Activated B cell treated with CpG ODN at 0.5 μM for 24 hours (primary cell): ENCODE measurements at places on chromosomes 11 and 22.

DNA sequence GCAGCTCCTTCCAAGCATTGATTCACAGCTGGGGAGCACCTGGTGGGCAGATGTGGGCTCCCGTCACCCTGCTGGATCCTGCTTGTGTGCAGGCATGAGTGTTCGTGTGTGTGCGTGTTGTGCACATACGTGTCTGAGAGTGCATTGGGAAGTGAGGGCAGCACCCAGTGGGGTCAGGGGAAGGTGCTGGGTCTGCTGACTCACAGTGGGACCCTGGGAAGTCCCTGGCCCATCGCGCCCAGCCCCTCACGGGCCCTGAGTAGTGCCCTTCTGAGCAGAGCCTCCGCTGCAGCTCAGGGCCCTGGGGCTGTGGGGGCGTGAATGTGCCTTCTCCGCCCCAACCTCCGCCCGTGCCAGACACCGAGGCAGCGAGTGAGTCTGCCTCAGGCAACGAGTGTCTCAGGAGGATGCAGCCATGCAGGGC is 36.8 kb downstream of the WNT11 start:
- no peak for DNase-seq

DNA sequence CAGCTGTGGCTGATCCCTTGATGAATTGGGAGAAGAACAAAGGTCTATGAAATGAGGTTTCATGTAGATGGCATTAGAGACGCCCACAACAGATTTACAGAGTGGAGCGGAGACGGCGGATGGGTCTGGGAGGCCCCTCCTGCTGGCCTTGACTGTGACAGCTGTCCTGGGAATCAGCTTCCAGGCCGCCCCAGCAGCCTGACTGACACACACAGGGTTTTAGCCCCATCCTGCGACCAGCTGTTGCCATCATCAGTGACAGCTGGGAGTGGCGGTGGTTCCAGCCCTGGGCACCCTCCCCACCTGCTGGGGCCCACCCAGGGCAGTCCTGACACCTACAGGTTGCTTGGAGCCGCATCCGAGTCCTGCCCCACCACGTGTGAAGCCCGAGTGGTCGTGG is 64.0 kb upstream of the PPP6R3 start:
- no peak for DNase-seq

GRCh38 chr22:26394777-26395176 is 34.3 kb upstream of the ASPHD2 start:
- no peak for DNase-seq

GRCh38 chr11:59459916-59460315 is 3.2 kb downstream of the OR4D6 start:
- DNase-seq: no peak

GRCh38 chr22:36360871-36361383 is 26.8 kb downstream of the MYH9 start:
- no peak for DNase-seq

- no peak for DNase-seq
Observed at GRCh38 chr22:43053176-43053575, 36.0 kb downstream of the TTLL1 start.

- no peak for DNase-seq
Observed at GRCh38 chr11:113401718-113402117, 14.1 kb downstream of the ANKK1 start.

- no peak for DNase-seq
Observed at GRCh38 chr22:24391836-24392217, 35.6 kb upstream of the ADORA2A start.

- DNase-seq: no peak
Observed at GRCh38 chr11:78099666-78100065, 20.0 kb upstream of the NDUFC2 start.

- no peak for DNase-seq
Observed at GRCh38 chr22:27405672-27406388, 395.7 kb downstream of the MN1 start.

DNA sequence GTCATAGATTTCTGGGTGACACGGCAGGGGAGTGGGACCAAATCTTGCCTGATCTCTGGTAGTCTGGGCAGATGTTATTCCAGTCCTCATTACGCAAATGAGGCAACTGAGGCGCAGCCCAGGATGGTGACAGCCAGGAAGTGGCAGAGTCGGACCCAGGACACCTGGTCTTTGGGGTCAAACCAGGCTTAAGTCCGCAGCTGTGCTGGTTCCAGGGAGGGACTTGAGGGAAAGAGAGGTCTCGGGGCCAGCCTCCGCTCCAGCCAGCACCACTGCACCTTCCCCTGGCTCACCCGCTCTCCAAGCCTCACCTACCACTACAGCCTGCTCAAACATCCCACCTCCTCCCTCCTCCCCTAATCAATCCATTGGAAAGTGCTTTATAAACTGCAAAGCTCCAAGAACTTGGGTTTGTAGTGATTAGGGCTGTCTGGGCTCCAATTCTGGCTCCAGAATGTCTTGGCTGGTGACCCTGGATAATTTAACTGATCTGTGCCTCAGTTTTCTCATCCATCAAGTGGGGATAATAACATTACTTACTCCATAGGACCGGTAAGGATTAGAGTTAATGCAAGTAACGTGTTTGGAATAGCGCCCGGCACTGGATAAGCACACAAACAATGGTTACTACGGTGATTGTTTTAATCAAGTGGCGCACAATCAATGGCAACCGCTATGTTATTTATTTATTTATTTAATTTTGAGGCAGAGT is 526 bp upstream of the PNPLA5 start:
- DNase-seq: no peak

DNA sequence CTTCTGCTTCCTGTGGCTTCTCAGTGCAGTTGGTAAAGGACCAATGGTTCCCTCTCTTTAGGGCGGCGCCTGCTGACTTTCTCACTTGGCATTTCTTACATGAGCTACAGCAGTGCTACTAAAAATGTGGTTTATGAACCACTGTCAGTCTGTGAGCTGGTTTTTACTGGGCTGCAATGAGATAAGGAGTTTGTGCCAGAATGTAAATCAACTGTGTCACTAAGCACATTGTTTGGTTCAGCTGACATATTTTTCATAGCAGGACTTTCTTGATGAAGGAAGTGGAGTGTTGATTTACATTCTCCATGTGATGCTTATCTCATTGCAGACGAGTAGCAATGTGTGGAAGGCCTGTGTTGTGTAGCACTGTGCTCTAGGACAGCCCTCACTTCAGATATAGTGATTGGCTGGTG is 463.3 kb downstream of the SOX6 start:
- no peak for DNase-seq

GRCh38 chr11:116124922-116125714 is 620.9 kb upstream of the CADM1 start:
- DNase-seq: no peak

- no peak for DNase-seq
Observed at GRCh38 chr22:27720860-27721259, 80.7 kb downstream of the MN1 start.

- no peak for DNase-seq
Observed at GRCh38 chr11:32210556-32210955, 119.7 kb downstream of the RCN1 start.

DNA sequence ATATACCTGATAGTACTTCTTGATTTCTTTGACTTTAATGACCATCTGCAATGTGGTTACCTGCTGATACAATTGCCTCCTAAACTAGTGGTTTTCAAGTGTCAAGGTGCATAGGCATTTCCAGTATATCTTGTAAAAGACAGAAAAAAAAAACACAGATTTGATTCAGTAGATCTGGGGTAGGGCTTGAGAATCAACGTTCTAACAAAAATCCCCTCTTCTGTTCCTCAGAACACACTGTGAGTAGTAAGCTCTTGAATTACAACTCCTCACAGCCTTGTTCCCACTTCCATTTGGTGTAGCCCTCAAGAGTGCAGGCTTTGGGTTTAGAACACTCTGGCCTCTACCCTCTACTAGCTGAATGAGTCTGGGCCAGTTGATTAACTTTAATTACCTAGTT is 78.0 kb upstream of the CTSC start:
- DNase-seq: no peak

- no peak for DNase-seq
Observed at GRCh38 chr11:24808173-24808572, 311.3 kb downstream of the LUZP2 start.

GRCh38 chr11:2097356-2097997 is 41.7 kb downstream of the IGF2 start:
- DNase-seq: no peak

GRCh38 chr11:131748151-131749050 is 378.0 kb downstream of the NTM start:
- DNase-seq: no peak

GRCh38 chr11:96114178-96115064 is 190.5 kb upstream of the MTMR2 start:
- DNase-seq: no peak

DNA sequence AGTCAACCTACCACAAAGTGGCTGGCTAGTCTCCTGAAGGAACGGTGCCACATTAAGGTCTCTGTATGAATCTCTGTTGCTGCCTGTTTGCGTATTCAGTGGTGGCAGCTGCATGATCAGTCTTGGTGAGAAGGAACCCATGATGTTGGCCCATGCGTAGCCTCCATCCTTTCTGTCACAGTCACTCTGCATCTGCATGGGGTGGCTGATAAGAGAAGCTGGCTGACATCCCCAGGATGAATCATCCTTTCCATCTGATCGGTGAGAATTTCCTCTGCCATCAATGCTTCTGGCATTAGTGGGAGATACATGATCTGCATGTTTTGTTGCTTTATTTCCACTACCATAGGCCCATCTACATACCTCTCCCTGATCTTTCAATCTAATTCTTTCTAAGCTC is 199.0 kb upstream of the NECTIN1 start:
- no peak for DNase-seq

DNA sequence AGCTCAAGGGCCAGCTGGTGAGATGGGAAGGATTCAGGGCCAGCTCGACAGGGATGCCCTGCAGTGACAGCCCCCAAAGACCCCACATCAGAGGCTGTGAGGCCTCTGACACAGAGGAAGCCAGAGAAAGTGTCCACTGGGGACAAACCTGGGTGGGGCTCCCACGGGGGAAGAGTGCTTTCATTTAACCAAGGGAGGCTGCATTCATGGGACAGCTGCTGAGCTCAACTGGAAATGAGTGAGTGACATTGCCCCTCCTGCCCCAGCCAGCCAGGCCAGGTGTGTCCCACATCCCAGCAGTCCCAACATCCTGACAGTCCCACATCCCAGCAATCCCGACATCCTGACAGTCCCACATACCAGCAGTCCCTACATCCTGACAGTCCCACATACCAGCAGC is 61.0 kb downstream of the DHCR7 start:
- no peak for DNase-seq

DNA sequence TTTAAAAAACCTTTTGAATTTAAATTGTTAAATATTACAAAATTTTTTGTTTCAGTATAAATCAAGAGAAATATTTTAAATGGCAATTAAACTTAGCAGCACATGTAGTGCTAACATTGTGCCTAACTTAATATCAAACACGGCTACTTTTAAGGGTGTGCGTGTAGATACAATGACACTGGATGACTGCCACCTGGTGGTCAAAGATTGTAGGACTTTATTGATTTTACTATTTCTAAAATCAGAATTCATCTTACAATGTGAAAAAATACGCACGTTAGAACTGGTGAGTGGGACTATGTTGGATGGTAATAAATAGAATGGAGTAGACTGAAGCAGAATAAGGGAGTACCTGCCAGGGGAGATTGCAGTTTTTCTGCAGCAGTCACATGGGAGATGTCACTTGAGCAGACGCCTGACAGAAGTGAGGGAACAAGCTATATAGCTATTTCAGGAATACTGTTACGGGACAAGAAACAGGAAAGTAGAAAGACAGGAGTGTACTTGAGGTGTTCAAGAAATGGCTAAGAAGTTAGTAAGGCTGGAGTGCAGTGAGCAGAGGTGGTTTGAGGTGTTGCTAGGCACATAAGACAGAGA is 52.9 kb downstream of the UVRAG start:
- no peak for DNase-seq

DNA sequence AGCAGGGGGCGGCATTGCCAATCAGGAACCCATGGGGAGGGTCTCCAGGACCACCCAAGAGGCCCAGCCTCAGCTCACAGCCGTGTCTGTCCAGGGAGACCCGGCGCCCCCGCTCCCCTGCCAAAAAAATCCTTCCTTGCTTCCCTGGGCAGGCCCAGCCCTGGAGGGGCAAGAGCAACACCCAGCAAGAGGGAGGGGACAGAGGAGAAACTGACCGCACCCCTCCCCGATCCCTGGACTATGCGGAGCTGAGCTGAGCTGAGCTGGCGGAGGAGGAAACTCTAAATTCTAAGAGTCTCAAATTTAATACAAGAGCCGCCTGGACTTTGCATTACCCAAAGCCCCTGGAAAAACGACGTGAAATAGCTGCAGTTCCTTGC is 52.0 kb upstream of the SHISAL1 start:
- DNase-seq: no peak

DNA sequence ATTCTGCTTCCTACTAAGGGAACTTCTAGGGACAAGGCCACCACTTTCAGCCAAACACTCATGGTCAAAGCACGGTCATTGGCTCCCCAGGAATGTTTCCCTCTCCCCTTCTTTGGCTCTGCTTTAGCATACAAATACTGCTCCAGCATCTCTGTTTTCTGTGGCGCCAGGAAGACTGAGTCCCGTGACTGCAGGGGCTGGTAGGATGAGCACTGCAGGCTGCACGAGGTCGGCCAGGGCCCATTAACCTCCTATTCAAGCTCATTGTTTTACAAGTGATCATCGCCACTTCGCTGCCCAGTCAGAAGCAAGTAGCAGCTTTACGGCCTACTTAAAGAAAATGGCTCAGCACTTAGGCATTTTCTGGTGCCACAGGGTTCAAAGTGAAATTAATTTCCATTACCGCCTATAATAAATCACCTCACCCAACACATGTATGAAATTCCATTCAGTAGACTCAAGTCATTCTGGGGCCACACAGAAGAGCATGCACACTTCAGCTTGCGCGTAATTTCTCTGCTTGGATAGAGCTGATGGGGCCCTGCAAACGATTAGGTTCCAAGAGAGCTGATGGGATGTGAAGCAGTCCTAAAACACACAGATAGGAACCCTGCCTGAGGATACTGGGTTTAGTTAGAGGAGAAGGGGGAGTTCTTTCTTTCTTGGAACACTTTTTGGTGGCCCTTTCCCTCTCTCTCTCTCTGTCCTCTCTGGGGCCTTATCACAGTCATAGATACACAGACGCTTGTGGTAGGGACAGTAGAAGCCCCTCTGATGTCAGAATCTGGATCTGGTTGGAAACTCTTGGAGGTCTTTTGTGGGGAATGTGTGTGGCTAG is 173.7 kb downstream of the KIF18A start:
- DNase-seq: no peak

DNA sequence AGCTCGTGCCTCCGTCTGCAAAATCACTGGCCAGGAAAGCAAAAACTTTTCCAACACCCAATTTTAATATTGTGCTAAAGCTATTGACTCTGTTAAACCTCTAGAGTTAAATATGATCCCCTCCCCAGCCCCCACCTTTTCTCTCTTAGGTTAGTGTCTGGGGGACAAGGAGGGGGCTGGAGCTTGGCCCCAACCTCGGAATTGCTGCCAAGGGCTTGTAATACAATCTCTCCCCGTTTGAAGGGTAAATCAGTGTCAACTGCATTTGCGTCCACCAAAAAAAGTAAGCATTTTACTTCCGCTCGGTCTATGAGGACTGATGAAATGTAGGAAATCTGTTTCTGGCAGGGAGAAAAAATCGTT is at the start of gene GAS2:
TSS of gene GAS2 (plus strand) at position 287 of the 363 bp plus-strand sequence. CDS start 8,259 bp downstream, outside the sequence.
- no peak for DNase-seq
